SK-N-DZ (cell line): ENCODE measurements at places on chromosomes 4 and X.

DNA sequence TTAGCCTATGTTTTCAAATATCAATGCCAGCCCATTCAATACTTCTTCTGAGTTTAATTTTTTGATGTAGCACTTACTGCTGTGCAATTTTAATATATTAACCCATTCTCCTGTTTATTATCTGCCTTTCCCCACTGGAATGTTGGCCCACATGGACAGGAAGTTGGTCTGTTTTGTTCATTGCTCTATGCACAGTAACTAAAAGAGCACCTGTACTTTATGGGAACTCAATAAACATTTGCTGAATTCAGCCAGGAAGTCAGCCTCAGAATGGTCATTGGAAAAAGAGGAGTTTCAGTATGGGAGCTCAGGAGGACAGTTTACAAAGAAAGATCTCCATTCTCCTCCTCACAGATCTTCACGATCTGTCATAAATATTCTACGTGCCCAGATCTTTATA lies 510.5 kb upstream of the AGA start:
- DNase-seq = no peak

DNA sequence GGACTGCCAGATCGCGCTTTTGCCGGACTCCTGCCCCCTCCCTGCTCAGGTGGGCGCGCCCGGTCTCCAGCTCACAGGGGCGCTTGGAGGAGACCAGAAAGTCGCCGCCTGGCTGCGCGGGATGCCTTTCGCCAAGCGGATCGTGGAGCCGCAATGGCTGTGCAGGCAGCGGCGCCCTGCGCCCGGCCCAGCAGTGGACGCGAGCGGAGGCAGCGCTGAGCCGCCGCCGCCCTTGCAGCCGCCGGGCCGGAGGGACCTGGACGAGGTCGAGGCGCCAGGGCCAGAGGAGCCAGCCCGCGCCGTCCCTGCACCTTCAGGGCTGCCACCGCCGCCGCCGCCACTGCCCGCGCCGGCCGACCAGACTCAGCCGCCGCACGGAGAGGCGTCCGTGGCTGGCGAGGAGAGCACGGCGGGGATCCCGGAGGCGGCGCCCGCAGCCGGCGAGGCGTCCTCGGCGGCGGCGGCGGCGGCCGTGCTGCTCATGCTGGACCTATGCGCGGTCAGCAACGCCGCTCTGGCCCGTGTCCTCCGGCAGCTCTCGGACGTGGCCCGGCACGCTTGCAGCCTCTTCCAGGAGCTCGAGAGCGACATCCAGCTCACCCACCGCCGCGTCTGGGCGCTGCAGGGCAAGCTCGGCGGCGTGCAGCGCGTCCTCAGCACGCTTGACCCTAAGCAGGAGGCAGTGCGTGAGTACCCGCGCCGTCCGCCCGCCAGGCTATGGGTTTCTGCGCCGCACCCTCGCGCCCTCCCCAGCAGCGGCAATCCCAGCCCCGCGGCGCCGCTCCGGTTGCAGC lies 834 bp downstream of the NHS start:
- DNase-seq = no peak

GRCh38 chr4:176838601-176839433 lies 46.1 kb upstream of the VEGFC start:
- no peak for DNase-seq

DNA sequence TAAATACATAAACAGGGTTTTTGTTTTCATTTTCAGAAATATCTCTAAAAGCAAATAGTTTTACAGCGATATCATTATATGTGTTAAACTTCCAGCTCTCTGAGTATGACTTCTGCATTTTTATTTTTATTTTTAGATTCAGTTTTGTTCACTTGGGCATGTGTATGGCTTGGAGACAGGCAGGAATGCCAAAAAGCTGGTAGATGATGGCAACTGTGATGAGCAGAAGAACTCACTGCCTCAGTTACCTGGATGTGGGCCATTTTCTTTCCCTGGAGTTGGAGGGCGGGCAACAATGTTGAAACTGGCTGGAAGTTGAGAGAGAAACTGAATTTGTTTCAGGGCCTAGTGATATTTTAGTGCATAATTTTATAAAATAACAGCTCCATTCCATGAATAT lies 266.4 kb downstream of the ARHGAP24 start:
- no peak for DNase-seq

GRCh38 chr4:183263787-183264386 lies 56.2 kb downstream of the CLDN22 start:
- DNase-seq = no peak

GRCh38 chrX:4708970-4709760 lies 995.7 kb upstream of the PRKX start:
- DNase-seq = no peak

DNA sequence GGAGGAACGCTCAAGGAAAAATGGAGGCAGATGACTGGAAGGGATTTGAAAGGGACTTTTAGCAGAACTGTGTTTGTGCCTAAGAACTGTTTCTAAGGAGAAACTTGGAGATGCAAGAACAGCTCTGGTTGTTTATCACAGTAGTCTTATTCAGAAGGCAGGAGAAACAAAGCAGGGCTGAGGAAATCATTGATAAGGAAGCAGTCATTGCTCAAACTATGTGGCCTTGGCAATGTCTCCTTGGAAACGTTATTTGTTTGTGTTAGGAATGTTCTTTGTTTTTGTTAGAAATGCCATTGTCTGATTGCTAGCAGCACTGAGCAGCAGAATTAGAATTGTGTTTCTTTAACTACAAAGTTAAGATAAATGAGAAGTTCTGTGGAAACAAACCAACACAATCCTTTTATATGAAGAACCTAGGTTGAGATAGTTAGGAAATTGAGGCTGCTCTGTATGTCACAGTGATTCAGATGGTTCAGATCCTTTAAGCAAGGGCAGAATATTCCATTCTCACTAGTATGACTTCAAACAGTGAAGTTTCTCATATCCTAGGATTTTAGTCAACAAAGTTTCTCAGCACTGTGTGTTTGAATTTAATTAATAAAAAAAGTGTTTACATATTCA lies 1191.3 kb upstream of the IGFBP7 start:
- DNase-seq = no peak

- no peak for DNase-seq
Observed at GRCh38 chr4:150212927-150213326, 134.7 kb downstream of the DCLK2 start.

DNA sequence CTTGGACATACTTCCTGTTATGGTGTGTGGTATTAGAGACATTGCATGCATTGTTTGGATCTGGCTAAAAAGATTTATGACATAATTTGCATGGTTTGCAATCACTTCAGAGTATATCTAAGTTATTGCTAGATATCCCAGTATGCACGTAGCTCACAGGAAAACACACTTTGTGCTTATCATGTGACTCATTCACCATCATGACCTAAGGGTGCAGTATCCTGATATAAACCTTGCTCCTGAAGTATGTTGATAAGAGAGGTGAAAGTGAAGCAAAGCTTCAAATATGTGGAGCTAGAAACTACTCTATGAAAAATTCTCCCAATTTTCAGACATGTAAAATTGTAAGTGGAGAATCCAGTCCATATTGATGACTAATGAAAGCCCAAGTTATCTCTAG lies 46.9 kb upstream of the GRXCR1 start:
- no peak for DNase-seq

GRCh38 chr4:138901177-138901576 lies 114.4 kb upstream of the NOCT start:
- no peak for DNase-seq
